ENCODE measurements at places on chromosomes 7 and 10.

GRCh38 chr10:35795131-35795824, 153.2 kb upstream of the FZD8 start:
- no peak for DNase-seq

DNA sequence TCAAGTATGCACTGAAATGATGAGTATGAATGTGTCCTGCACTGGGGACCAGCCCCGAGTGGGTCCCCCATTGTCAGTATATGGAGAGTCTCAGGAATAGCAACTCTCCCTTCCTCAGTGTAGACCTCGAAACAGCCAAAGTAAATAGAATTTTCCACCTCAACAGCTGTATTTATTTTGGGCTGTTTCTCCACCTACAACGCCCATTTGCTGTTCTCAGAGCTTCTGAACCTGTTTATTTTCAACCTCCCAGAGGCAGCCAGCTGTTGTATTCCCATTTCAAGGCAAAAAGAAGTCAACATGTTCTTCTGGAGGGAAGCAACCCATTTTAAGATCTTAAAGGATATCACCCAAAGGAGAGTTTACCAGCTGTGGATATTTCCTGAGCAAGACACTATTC, 59.6 kb upstream of the BICC1 start:
- DNase-seq, result no peak

- DNase-seq, result no peak
These were observed 5.0 kb downstream of the VIPR2 start for GRCh38 chr7:159139639-159140038.

DNA sequence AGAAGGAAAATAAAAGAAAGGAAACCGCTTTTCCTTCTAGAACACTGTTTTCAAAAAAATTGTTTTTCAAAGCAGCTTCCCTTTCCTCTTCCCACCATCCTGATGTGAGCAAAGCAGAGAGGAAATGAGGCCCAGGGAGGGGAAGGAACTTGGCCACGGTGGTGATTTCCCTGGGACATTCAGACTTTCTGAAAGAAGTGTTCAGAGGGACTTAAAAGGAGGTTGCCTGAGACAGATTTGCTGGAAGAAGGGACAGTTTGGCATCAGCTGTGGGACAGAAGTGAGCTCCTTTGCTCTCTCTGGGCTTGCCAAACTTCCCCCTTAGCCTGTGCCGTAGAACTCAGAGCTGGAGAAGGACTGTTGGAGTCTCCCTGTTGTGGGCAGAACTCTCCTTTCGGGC, 30.3 kb downstream of the ADCYAP1R1 start:
- no peak for DNase-seq

DNA sequence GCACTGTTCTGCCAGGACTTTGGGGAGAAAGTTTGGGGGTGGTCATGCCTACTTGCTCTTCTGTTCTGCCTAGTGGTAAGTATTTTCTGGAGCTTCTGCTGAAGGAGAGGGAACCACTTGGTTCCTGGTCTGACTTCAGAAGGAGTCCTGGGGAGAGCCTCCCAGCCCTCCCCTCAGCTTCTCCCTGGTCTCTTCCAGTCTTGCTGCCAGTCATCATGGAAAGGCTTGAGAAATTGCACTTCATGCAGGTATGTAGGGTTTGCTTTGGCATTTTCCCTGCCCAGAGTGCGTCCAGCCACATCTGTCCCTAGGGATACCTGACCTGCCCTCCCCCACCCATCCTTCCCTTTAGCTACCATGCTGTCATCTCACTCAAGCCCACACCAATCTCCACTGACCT, 11.1 kb upstream of the WBP1L start:
- no peak for DNase-seq

Data from T-helper 1 cell (primary cell).